ENCODE measurements at places on chromosomes 1 and 21.

DNA sequence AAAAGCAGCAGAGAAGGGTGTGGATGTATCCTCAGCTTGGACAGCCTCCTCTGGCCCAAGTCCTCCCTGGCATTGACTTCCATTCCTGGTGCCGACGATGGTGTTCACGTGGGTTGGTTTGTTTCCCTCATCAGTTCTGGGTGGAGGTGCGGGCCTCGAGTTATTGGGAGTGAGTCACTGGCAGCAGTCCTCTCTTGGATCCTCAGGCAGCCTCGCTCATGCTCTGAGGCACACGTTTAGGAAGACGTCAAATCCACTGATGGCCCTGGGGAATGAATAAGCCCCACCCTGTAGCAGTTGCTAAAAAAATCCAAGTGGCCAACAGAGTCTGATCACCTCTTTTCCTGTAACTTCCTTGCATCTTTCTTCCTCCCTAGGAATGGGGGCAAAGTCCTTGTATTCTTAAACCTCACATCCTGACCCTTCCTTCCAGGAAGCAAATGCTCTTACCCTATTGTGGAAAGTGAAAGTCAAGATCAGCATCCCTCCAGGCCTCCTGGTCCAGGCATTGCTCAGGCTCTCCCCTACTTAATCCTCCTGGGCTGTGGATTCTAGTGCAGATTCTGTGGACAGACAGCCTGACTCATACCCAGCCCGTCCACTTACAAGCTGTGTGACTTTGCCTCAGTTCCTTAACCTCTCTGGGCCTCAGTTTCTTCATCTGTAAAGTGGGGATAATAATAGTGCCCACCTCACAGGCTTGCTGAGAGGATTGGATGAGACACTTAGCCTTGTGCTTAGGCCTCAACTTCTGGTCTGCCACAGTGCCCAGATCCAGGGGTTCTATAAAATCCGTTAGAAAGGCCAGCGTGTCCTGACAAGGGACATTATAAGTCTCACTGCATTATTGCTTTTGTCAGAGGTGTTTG is 111.1 kb downstream of the TLR5 start:
- DNase-seq, result no peak

DNA sequence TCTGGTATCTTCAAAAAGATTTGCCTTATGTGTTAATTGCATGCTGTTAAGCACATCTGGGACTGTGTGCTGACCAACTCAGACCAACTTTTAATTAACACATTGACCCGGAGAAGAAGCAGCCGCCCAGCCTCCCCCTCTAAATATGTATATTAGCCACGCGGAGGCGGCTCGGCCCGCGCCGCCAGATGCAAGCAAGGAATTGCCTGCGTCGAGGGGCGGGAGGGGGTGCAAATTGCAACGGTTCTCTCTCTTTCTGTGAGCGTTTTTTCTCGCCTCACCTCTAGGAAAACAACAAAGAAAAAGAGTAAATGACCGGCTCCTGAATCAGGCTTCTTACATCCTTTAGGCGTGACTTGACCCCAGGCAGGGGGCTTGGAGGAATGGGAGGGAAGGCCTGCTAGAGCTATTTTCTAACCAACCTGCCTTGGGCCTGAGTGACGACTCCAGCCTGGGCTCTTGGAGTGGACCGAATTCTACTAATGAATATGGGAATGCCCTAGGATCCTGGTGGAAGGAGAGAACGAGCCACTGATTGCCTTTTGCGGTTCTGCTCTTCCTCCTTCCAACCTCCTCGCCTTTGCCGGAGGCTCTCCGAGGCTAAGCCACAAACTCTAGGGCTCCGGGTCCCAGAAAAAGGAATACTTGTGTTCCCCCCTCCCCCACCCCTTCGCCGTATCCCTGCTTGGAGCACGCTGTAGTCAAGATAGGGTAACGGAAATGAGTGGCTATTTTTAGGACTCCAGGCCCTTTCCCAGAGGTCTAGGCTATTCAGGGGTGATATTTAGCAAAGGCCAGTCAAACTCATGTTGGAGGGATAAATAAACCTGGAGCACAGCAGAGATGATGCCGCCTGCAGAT is 417.0 kb upstream of the ESRRG start:
- DNase-seq, result no peak

DNA sequence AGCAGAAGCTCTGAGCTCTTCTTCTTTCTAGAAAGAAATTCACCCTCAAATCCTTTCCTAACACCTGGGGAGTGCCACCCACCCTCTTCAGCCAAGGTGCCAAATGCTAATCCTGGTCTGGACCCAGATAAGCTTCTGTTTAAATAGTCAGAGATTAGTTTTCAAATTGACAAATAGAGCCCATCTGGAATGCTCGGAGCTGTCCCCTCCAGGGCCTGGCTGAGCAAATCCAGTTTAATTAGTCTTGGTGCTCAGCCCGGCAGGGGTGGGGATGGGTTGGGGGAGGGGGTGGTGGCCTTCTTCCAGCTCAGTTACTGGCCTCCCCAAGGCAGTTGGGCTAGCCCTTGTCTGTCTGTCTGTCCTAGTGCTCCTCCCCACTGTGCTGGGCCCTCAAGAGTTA is 269.5 kb downstream of the GRIK3 start:
- no peak for DNase-seq

DNA sequence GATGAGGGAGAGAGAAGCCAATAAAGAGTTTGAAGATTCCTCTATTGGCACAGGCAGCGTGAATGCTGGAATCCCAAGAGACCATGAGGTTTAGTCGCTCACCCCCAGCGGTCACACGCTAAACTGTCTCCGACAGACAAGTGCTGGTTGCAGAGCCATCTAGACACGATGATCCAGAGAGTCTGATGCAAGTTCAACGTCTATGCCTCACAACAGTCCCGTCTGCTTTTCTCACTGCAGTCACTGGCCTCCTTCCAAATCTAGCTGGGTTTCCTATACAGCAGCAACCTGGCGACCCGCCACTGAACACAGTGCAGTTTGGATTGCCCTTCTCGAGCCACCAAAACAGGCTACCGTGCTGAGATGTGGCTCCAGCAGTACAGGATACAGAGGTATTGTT is 98.6 kb upstream of the KRTAP19-8 start:
- DNase-seq, result no peak

DNA sequence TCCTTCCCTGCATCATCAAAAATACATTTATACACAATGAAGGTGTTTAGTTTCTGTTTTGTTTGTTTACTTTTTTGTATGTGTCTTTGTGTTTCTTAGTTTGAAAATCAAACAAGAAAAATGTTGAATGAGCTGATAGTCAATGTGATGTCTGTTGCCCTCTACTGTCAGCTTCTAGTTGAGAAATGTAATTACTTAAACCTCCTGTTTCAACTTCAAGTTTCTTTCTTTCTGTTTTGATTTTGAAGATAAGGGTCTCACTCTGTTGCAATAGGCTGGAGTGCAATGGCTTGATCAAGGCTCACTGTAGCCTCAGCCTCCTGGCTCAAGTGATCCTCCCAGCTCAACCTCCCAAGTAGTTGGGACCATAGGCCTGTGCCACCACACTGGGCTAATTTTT is 37.5 kb downstream of the SPTA1 start:
- no peak for DNase-seq

- no peak for DNase-seq
Measured at GRCh38 chr1:109239409-109240068, 9.8 kb upstream of the CELSR2 start.

DNA sequence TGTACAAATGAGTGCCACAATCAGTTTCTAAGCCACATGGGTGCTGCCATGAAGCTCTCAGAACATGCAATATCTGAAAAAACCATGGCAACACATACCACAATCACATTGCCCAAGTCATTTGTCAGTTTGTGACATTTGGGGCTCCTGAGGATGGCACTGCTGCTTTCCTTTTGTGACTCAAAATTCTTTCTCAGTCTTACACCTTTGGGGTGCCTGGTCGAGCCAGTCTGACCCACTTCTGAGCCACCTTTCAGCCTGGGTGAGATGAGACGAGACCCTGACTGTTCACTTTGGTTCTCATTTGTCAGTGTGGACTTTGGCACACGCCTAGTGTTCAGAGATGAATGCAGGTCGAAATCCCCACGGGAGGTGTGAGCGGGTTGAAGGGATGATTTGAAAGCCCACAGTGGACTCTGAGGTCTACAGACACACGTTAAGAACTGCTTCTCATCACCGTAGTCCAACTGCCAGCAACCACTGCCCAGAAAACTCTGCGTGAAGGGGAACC is 8.0 kb downstream of the BATF3 start:
- no peak for DNase-seq

- no peak for DNase-seq
Measured at GRCh38 chr1:49556676-49557234, 467.0 kb downstream of the AGBL4 start.

- DNase-seq, result no peak
Measured at GRCh38 chr1:75993661-75994060, 61.5 kb upstream of the ASB17 start.

GRCh38 chr21:37437376-37438080 is 71.0 kb downstream of the DYRK1A start:
- no peak for DNase-seq

- DNase-seq, result no peak
Measured at GRCh38 chr1:235468970-235469369, 35.3 kb downstream of the B3GALNT2 start.

GRCh38 chr1:197677752-197678295 is 97.5 kb downstream of the DENND1B start:
- no peak for DNase-seq

- DNase-seq, result no peak
Measured at GRCh38 chr1:229190057-229190575, 80.8 kb upstream of the RAB4A start.

DNA sequence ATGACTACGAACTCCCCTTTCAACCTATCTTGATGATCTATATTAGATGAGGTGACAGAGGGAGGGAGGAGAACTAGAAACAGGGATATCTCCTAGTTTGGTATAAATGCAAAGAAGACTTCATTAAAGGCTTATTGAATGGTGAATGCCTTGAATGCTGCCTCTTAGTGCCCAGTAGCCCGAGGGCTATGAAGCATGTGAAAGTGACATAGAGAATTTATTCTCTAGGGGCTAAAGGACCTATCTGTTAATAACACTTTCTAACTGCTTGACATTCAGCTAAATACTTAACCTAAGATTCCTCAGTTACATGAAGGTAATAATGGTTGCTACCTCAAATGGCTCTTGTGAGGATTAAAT is 764.1 kb downstream of the LTN1 start:
- no peak for DNase-seq

DNA sequence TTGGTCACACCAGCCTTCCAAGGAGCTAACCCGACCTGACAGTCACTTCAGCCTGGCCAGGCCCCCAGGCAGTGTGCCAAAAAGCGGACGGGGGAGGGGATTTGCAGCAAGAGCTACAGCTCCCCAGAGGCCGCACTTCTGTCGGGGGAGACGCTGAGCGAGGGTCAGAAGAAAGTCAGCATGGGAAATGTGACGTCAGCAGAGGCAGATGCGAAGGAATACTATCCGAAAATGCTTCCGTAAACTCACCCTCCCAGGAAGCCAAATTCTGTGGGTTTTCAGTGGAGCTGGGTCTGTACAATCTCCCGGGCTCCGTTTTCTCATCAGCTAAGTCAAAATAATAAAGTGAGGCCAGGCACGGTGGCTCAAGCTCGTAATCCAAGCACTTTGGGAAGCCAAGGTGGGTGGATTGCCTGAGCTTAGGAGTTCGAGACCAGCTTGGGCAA is 28.5 kb upstream of the ECE1 start:
- DNase-seq, result no peak

DNA sequence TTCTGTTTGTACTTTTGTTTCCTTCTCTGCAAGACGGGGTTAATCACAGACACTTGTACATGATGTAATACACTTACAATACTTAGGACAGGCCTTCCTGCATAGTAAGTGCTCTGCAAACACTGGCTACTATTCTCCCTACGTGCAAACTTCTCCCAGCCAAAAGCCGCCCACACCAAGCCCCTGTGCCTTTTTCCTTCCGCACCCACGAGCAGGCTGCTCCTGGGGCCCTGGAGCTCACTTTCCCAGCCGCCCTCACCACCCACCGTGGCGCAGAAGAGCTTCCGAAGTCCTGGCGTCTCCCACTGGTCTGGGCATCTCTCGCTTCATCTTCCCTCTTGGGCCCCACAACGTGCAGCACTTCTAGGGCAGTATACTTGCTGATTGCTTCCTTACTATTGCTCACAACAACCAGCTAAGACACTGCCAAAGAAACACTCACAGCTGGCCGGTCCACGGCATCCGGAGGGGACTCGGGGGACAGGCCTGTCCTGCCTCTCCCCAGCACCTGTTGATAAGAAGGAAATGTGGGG is 22.5 kb upstream of the GPR157 start:
- no peak for DNase-seq

GRCh38 chr1:219783605-219784235 is 144.6 kb downstream of the SLC30A10 start:
- DNase-seq, result no peak

DNA sequence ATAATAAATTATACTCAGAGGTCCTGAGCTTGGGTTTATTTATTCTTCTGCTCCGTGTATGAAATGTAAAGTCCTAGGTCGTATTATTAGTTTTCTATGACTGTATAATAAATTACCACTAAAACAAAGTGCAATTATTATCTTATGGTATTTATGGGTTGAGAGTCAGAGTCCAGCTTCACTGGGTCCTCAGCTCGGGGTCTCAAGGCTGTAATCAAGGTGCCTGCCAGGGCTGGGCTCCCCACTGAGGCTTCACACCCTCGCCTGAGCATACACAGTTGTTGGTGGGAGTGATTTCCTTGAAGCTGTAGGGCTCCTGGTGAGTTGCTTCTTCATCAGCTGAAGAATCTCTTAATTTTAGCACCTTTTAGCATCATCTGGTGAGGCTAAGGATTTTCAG is 15.2 kb downstream of the UBASH3A start:
- DNase-seq, result no peak

- no peak for DNase-seq
Measured at GRCh38 chr1:170669586-170670530, 5.9 kb downstream of the PRRX1 start.

- DNase-seq, result peak; percentile 80
Measured at GRCh38 chr1:6935361-6935883, 150.2 kb downstream of the CAMTA1 start.

DNA sequence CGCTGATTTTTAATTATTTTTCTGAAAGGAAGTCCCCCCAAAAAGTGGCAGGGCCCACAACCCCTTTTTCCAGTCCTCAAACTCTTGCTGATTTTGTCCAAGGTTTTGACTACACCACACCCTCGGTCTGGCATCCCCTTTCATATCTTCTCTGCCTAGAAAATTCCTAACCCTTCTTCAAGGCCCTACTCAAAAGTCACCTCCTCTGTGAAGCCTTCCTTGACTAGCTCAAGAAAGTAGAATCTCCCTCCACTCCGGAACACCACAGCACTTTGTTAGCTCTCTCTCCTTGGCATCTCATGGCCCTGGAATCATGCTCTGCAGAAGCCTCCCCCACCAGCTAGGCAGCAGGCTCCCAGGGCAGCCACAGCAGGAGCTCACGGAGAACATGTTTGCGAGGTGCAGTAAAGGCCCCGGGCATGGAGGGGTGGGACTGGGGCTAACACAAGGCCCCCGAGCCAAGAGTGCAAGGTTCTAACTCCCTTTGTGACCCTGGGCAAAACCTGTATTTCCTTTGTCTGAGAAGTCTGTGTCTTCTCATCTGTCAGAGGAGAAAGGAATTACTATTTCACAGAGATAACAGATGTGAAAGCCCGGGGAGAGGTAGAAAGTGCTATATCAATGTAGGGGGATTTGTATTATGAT is 17.7 kb upstream of the S100A7 start:
- no peak for DNase-seq

DNA sequence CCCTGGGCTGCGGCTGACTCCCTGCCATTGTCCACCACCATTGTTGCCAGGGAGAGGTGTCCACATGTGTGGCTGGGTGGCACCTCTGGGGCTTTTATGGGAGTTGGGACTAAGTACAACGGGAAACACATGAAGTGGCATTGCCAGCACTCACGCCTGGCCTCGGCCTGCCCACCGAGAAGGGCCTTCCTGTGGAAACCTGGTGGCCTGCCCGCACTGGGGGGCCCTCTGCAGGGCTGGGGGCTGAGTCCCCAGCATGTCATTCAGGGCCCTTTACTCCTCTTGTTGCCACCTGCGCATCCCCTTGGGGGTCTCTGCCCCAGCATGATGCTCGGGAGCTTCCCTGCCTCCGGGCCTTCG is 35.5 kb upstream of the RUNX3 start:
- no peak for DNase-seq

All from pulmonary artery endothelial cell (primary cell).